ENCODE measurements at places on chromosomes 12 and 14.

DNA sequence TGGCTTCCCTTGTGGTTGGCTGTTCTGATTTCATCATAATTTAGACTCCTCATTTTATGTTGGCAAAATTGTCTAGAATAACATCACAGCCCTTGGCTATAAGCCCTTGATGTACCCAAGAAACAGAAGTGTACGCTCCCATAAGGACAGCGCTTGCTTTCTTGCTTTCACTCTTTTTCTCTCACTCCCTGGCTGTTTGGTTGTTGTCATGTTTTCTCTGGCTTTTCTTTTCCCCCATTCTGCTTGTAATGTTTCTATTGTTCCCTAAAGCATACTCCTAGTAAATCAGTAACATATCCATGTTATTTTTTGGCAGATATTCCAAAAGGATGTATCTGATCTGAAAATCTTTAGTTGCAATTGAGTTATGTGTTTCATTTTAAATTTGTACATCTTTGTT, 530.5 kb downstream of the NOVA1 start:
- no peak for DNase-seq

DNA sequence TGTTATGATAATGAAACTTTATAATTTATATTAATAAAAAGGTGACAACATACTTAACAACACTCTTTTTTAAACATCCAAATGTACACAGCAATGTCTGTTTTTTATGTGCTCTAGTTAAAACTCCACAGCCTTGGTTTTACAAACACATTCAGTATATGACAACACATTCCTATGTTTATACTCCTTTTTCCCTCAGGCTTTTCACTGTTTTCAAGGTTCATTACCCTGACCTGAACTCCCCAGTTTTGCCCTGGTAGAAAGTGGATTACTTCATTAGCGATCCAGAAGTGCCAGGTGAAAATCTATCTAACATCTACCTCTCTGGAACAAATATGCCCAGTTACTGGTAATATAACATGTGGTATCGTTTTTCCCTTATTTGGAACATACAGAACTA, 340.2 kb upstream of the DDHD1 start:
- no peak for DNase-seq

GRCh38 chr12:12039897-12040296, 30.8 kb upstream of the BCL2L14 start:
- DNase-seq: no peak

- no peak for DNase-seq
Observed at GRCh38 chr14:93046705-93047050, 69.0 kb downstream of the ITPK1 start.

GRCh38 chr12:47071241-47071852, 8.1 kb upstream of the PCED1B start:
- DNase-seq: no peak
